Iris pigment epithelial cell (primary cell): ENCODE measurements at places on chromosomes 7 and 10.

DNA sequence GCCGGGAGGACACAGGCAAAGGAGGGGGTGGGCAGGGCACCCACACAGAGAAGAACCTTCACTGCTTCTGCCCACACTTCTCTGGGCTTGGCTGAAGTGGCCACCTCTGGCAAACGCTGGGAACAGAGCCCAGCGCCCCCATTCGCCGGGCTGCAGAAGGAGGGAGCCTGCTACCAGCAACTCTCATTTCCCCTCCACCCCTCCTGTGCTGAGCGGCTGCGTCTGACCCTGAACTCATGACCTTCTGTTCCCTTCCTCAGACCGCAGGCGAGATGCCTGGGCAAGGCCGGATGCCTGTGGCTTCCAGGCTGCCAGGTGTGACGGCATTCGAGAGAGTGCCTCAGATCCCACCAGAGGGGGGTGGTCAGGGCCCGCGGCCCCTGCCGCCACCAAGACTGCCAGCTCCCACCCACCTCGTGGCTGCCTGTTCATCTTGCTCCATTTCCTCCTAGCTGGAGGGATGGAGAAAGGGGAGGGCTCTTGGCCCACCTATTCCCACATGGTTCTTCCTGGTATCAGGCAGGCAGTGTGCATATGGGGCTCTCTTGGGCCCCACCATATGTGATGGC is 19.8 kb downstream of the DNAJB12 start:
- peak; percentile 100 for DNase-seq

DNA sequence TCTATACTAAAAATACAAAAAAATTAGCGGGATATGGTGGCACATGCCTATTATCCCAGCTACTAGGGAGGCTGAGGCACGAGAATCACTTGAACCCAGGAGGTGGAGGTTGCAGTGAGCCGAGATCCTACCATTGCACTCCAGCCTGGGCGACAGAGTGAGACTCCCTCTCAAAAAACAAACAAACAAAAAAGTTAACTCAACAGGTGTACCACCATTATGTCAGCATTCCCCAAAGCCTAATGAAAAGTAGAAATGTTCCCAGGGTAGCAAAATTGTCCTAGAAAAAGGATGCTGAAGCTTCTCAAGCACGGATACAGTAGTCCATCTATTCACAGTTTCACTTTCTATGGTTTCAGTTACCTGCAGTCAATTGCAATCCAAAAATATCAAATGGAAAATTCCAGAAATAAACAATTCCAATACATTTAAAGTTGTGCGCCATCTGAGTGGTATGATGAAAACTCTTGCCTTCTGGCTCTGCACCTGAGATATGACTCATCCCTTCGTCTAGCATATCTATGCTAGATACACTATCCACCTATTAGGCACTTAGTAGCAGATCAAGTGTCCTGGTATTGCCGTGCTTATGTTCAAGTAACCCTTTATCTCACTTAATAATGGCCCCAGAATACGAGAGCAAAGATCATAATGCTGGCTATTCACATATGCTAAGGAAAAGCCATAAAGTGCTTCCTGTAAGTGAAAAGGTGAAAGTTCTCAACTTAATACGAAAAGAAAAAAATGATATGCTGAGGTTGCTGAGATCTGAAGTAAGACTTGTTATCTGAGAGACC is 37.2 kb upstream of the SLC35G1 start:
- no peak for DNase-seq

- no peak for DNase-seq
Measured at GRCh38 chr10:45675388-45675787, 2.8 kb upstream of the ZFAND4 start.

GRCh38 chr10:119378737-119379067 is 163.8 kb downstream of the RGS10 start:
- DNase-seq, result no peak

DNA sequence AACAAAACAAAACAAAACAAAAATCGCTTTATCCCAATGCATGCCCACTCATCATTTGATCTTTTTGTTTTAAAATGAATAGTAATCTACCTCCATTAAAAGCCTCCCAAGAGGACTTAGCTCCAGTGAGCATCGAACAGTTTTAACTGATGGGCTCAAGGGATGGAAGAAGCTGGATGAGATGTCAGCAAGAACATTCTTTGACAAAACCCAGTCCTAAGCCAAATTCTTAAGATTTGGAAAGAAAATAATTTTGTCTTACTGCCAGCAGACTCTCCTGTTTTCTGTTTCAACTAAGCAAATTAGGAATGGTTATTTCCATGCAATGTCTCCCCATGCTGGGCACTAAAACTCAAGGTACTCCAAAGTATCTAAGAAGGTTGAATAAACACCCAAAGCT is 127.3 kb downstream of the RNLS start:
- DNase-seq, result no peak

DNA sequence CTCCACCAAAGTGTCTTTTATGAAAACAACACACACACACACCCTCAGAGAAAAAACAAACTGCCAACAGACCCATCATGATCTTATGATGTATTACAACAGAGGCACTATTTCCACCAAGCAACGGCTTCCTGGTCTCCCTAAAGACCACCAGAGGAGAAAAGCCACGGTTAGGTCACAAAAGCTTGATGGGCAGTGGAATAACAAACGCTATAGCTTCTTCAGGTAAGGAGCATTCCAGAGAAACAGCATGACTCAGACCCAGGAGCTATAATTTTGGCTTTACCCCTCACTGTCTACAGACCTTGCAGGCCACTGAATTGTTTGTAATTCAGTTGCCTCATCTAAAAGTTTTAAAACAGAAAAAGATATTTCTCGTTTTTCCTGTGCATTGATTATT is 105.7 kb upstream of the GPR141 start:
- no peak for DNase-seq

DNA sequence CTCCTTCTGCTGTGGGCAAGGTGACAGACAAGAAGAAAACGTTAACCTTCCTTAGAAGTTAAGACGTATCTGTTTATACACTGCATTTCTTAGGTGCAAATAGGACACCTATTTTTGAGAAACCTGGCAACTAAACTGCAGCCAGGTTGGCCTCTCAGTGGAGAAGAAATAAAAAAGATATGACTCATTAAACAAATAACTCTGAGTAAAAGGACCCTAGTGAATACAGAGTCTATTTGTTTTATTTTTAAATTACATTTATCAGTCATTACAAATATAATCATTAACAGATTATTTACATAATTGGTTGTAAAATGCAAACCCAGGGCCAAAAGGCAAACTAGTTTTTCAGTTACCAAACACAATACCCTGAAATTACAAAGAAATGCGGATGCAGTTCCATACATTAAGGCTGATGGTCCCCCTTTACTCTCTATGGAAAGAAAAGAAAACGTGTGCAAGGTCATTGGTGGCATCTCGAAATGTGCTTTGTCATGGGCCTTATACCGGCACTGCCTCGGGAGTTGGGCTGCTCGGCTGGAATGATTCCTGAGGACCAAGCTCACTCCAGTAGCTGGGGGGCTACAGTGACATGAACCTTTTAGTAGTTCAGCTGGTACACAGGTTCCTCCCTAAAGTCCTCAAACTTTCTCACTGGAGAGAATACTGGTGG is 38.4 kb downstream of the ADRB1 start:
- no peak for DNase-seq

- DNase-seq, result no peak
Measured at GRCh38 chr10:7218968-7219367, 191.9 kb downstream of the SFMBT2 start.

GRCh38 chr10:67943917-67944316 is 59.5 kb downstream of the SIRT1 start:
- no peak for DNase-seq

- DNase-seq, result peak; percentile 39
Measured at GRCh38 chr7:85535974-85536729, 349.3 kb upstream of the SEMA3D start.

DNA sequence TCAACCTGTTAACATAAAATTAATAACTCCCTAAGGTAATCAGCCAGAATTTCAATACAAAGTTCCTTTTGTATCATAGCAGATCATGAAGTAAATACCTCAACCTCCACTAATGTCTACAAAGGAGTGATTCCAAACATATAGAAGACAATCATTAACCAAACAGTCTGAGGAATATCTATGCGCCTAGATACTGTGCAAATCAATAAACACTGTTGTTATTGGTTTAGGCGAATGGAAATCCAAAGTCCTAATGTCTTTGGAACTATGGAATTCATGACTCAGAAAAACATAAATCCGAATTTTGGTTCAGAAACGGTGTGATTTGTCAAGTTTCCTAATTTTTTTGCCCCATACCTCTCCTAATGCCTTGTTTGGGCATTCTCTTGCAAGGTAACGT is 469.7 kb downstream of the PARD3 start:
- DNase-seq, result no peak

DNA sequence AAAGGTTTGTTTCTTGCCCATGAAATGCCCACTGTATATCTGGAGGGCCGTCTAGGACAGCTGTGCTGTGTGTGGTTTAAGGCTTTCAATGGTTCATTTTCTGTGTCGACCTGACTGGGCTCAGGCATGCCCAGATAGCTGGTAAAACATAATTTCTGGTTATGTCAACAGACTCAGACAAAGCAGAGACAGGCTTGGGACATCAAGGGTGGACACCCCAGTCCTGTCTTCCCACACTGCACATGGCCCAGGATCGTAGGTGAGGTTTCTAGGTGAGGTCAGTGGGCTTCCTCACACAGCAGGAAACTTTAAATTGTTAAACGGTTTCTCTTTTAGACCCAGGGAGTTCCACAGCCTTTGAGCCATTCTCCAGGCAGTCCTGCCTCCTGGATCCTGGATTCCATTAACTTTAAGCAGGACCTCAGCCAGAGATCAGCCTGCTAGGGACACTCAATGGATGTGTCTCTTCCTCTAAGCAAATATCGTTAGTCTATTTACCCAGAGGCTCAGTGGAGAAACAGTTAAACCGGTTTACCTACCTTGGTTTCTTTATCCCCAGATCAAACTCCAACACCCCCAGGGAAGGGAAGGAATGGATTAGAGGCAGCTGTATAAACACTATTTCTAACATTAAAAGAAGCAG is 66.4 kb downstream of the ST8SIA6 start:
- peak; percentile 4 for DNase-seq

DNA sequence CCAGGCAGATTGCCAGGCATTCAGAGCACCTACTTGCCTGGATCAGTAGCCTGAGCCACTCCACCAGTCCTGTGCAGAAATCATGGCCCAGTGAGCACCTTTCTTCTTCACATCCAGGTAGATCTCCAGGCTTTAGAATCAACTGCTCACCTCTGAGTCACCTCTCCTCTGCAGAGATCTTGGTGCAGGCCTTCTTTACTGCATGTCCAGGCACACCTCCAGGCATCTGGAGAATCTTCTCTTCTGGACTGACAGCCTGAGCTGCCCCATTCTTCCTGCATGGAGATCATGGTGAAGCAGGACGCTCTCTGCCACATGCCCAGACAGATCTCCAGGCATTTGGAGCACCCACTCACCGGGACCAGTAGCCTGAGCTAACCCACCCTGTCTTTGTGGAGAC is 894.5 kb upstream of the MBL2 start:
- DNase-seq, result no peak

DNA sequence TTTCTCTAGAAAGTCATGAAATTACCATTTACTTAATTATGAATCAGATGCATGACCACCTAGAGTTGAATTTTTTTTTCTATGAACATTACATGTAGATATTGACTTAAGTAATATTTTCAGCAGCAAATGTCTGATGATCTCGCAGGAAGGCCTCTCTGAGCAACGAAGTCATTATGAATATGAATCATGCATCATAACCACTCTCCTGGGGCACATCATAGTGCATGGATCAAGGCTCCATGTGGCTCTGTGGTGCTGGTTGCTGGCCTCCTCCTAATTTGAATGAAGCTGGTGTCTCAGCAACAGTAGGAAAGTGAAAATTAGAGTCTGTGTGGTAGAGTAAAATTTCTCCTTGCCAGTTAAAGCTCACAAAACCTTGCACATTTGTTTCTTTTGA is 121.4 kb upstream of the INHBA start:
- DNase-seq, result peak; percentile 28

DNA sequence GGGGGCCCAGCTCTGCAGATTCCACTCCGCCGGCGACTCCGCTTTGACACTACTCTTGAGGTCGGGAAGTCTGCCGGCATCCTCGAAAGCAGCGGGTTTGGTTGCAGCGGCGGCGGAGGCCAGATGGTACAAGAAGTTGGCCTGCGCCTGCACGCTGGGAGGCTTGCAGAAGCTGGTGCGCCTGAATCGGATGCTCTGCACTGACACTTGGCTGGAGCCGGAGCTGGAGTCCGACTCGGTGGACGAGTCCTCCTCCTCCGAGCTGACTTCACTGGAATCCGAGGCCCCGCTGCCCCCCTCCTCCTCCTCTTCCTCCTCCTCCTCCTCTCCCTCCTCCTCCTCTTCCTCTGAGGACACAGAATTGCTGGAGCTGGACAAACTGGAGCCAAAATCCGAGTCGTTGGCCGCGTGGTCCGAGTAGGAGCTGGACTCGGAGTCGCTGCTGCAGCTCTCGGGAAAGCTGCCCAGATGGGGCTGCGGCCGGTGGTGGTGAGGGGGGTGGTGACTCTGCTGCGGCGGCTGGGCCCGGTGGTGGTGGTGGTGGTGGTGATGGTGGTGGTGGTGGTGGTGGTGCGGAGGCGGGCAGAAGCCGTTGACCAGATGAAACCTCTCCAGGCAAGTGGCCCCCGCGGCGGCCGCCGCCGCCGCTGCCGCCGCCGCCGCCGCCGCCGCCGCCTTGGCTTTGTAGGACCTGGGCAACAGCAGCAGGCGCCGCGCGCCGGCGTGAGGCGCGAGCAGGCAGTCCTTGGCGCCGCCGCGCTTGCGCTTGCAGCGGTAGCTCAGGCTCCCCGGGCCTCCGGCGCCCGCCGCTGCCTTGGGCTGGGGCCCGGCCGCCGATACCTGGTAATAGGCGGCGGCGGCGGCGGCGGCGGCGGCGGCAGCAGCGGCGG is 9.0 kb downstream of the SKIDA1 start:
- DNase-seq, result peak; percentile 81

GRCh38 chr7:98192781-98193457 is 18.3 kb upstream of the BHLHA15 start:
- no peak for DNase-seq

DNA sequence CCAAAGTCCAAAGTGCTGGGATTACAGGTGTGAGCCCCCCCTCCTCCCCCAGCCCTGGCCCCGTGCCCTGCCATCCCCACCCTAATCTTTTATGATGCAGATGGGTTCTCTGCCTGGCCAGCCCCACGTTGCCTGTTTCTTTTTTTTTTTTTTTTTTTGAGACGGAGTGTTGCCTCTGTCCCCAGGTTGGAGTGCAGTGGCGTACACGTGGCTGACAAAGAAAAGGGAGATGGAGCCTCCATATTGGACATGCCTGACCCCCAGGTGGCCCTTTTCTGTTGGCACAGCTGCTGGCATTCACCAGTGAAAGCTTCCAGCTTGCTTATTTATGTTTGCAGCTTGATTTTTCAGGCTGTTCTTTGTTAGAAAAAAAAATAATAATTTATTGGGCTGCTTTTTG is 235.3 kb downstream of the CCDC3 start:
- DNase-seq, result no peak

- DNase-seq, result no peak
Measured at GRCh38 chr7:25855854-25856782, 295.9 kb upstream of the NFE2L3 start.

GRCh38 chr10:21668831-21669230 is 134.8 kb downstream of the MLLT10 start:
- DNase-seq, result no peak

GRCh38 chr10:101120884-101121653 is 10.0 kb upstream of the TLX1 start:
- no peak for DNase-seq
